ENCODE measurements at places on chromosomes 16 and 17. TPM values are rescaled to one million over a fixed set of nuclear protein-coding genes. Genes with fewer than 3 reads are reported as not detected.

DNA sequence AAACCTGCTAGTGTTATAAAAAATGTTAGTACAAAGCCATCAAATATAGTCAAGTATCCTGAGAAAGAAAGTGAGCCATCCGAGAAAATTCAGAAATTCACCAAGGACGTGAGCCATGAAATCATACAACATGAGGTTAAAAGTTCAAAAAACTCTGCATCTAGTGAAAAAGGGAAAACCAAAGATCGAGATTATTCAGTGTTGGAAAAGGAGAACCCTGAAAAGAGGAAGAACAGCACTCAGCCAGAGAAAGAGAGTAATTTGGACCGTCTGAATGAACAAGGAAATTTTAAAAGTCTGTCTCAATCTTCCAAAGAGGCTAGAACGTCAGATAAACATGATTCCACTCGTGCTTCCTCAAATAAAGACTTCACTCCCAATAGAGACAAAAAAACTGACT lies 31.7 kb downstream of the RBBP6 start:
- no peak for DNase-seq

CFAP97D1 gene
- total RNA-seq, result not detected

DNA sequence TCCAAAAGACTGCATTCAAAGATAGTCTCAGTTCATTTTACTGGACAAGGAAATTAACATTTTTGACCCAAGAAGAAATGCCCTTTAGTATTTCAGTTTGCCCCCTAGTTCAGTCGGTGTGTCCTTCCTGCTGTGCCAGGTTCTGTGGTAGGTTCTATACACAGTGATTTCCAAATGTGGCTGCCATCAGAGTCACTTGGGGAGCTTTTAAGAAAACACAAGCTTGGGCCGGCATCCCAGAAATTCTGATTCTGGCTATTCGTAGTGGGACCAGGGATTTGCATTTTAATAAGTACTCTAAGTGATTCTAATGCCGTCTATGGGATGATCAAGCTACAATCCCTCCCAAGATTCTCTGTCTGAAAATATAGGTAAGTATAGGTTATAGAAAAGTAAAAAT lies 10.2 kb downstream of the RSPRY1 start:
- no peak for DNase-seq

DNA sequence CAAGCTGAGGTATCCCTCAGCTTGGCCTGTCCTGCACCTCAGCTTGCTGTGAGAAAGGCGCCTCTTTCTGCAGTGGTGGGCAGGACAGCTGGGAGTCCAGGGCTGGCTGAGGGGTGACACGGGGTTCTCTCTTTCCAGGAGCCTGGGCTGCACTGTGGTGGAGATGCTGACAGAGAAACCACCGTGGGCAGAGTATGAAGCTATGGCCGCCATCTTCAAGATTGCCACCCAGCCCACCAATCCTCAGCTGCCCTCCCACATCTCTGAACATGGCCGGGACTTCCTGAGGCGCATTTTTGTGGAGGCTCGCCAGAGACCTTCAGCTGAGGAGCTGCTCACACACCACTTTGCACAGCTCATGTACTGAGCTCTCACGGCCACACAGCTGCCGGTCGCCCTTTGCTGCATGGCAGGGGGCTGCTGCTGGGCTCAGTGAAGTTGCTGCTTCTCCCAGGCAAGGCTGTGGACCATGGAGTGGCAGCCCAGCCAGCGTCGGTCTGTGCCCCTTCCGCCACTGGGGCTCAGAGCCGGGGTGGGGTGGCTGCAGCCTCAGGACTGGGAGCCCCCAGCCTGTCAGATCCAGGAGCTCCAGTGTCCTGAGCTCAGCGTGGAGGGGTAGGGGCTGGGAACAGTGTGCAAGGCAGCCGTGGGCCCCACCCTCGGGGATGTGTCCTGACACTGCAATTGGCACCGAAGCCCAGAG lies 6.4 kb downstream of the LIMD2 start:
- no peak for DNase-seq

TBC1D3H gene
- total RNA-seq, result not detected

SCN4A gene
- total RNA-seq, result not detected

- DNase-seq, result peak; percentile 45
These were observed 366.9 kb downstream of the SLC39A11 start for GRCh38 chr17:72725433-72726068.

DNA sequence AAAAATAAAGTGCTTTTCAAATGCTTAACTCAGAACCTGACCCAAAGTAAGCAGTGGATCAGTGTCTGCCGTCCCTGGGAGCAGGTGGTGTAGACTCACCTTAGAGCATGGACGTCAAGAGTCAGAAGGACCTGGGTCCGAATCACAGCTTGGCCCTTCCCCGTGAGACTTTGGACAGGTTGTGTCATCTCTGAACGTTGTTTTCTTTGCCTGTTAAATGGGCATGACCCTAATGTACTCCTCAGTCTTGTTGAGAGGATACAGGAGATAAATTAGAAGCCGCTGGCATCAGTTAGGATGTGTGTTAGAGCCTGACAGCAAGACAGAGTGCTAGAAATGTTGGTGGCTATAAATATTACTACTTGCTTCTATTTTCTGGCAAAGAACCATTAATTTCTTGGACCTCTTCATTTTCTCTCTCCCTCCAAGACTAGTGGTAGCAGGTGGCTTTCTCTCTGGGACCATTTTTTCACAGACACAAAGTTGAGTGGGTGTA lies 68.8 kb downstream of the RAB11FIP4 start:
- DNase-seq, result no peak

DNA sequence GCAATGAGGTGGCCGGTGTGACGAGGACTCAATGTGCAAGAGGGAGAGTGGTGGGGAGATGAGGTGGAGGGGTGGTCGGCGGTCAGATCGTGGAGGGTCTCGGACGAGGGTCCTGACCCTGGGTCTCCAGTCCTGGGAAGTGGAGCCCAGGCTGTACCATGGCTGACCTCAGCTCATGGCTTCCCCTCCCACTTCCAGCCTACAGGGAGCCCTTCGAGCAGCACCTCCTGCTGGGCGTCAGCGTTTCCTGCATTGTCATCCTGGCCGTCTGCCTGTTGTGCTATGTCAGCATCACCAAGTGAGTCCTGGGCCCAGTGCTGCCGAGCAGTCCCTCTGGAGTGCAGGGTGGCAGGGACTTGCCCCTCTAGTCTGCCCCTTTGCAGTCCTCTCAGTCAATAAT lies 41.8 kb downstream of the IL4R start:
- no peak for DNase-seq

DNA sequence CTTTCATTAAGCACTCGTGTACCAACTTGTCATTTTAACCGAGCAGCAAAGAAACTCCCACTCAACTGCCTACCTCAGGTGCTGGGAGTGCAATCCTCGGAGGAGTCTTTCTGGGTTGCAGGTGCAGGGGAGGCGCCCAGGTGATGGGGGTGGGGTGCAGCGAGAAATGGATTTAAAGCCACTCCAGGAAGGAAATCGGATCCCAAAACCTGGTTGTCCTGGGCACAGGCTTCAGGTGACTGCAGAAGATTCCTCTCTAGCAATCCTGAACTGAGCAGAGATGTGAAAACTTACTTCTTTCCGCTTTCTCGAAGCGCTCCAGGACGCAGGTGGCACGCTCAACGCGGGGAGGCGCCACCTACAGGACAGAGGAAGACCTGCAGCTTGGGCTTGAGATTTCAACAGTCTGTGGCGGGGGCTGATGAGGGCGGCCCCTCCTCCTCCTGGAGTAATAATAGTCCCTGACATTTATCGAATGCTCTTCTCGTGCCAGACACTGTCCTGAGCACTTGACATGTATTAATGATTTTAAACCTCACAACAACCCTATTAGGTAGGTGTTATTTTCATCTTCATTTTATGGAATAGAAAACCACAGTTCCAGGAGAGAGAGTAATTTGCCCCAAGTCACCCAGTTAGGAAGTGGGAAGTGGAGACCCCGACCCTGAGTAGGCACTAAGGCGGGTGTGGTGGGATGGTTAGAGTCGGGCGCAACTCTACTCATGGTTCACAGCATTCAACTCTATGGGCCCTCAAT lies 27.2 kb upstream of the SKAP1 start:
- DNase-seq, result no peak

GRCh38 chr17:60964160-60964559 lies 286.5 kb downstream of the BCAS3 start:
- no peak for DNase-seq

- no peak for DNase-seq
These were observed 208.2 kb upstream of the MYOCD start for GRCh38 chr17:12457493-12457892.

ARHGAP23 gene
- 42.9 TPM for total RNA-seq

GRCh38 chr17:2749058-2749783 lies at the start of gene CCDC92B:
Gene CCDC92B (minus strand): TSS chr17:2749652. CDS start chr17:2735145, 14,507 bp downstream.
- peak; percentile 58 for DNase-seq

GRCh38 chr17:38748149-38748891 lies at the start of gene PCGF2:
Gene PCGF2 (minus strand): TSS chr17:38748336. CDS start chr17:38740402, 7,934 bp downstream.
- peak; percentile 72 for DNase-seq

PRSS33 gene
- total RNA-seq, result not detected

All from occipital lobe (tissue), 3 donors.